ENCODE measurements at places on chromosomes 3 and 15. TPM values are rescaled to one million over a fixed set of nuclear protein-coding genes. Genes with fewer than 3 reads are reported as not detected.

- DNase-seq, result no peak
Measured at GRCh38 chr15:62787401-62787800, 255.1 kb upstream of the TPM1 start.

DNA sequence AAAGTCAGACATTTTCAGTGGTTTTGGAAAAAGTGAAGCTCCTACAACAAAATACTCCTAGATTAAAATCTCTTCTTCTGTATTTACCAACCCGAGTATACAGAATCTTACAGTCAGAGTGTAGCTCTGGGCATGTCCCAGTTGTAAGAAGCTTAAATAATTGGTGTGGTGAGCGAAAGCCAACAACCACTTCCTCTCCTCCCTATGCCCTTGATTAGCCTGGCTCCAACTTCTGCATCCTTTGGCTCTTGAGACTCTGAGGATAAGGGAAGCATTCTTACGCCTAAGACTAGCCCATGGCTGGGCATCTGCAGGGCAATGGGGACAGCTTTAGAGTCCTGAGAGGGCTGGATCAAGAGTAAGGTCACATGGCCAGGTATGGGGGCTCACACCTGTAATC lies 25.5 kb downstream of the RFT1 start:
- DNase-seq, result no peak

- DNase-seq, result peak; percentile 60
Measured at GRCh38 chr15:42133886-42134502, 22.4 kb downstream of the PLA2G4F start.

DNA sequence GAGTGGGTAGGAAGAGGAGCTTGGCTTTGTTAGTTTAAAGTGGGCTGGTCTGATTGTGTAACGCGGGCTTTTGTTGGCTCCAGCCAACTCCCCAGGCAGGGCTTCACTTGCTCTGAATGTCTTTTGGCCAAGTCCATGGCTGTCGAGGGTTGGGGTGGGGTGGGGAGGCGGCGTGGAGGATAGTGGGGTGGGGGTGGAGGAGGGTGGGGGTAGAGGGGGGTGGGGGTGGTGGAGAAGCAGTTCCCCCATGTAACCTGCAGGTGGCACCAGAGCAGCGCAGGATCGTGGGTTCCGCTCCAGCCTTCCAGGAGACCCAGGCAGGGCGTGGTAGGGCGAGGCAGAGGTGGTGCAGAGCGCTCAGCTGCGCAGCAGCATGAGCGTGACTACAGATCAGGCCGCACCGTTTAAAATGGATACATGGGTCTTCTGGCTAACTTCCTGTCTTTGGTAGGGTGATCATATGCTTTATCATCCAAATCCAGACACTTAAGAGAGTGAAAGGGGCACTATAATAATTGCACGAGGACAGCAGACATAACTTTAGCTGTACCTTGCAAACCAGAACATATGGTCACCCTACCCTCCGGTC lies 28.3 kb downstream of the GOLGA6A start:
- peak; percentile 66 for DNase-seq

- DNase-seq, result no peak
Measured at GRCh38 chr3:182738583-182739411, 54.5 kb upstream of the ATP11B start.

GRCh38 chr3:48232734-48233133 lies 8.2 kb upstream of the ZNF589 start:
- DNase-seq, result peak; percentile 73

- peak; percentile 91 for DNase-seq
Measured at GRCh38 chr3:72938471-72939265, 50.8 kb downstream of the GXYLT2 start.

- no peak for DNase-seq
Measured at GRCh38 chr15:92332125-92332899, 61.4 kb upstream of the ST8SIA2 start.

DNA sequence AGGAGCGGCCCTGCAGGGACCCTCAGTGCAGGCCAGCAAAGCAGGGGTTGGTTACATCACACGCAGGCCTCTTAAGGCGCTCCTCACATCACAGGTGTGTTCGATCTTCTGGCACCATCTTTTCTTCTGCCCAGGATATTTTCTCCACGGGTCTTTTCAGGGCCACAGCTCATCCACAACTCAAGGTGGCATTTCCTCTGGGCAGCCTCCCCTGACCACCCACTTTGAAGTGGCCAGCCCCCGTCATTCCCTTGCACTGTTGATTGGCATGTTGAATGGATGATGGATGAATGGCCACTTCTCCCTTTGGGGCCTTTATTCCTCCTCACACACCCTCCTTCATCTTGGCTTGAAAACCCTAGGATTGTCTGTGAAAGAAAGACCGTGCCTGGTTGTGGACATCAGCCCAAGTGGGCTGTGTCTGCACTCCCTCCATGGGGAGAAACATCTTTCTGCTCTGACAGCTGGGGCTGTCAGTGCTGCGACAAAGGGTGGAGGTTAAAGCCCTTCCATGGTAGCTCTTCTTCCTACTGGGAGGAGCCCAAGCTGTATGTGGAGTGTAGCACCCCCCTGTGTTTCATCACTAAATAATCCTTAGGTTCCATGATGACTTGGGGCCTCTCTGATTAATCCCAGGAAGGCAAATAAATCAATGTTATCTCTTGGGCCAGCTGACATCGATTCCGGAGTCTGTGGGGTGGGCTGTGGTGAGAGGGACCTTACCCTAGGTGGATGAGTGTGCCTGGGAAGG lies 102.5 kb downstream of the EPHB1 start:
- no peak for DNase-seq

- DNase-seq, result no peak
Measured at GRCh38 chr3:143840636-143841035, 7.6 kb downstream of the SLC9A9 start.

DNA sequence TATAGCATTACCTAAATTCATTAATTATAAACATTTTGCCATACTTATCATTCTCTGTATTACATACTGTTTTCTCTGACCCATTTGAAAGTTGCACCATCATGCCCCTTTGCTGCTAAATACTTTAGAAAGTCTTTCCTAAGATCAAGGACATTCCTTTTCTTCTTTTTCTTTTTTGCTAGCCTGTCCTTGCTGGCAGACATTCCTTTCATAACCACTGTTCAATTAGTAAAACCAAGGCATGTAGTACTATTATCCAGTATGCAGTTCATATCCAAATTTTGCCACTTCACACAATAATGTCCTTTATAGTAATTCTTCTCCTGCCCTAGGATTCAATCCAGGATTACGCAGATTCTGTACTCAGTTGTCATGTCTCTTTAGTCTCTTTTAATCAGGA lies 321.0 kb upstream of the C2CD4B start:
- no peak for DNase-seq

- peak; percentile 16 for DNase-seq
Measured at GRCh38 chr15:101042320-101042719, 123.2 kb downstream of the LRRK1 start.

DNA sequence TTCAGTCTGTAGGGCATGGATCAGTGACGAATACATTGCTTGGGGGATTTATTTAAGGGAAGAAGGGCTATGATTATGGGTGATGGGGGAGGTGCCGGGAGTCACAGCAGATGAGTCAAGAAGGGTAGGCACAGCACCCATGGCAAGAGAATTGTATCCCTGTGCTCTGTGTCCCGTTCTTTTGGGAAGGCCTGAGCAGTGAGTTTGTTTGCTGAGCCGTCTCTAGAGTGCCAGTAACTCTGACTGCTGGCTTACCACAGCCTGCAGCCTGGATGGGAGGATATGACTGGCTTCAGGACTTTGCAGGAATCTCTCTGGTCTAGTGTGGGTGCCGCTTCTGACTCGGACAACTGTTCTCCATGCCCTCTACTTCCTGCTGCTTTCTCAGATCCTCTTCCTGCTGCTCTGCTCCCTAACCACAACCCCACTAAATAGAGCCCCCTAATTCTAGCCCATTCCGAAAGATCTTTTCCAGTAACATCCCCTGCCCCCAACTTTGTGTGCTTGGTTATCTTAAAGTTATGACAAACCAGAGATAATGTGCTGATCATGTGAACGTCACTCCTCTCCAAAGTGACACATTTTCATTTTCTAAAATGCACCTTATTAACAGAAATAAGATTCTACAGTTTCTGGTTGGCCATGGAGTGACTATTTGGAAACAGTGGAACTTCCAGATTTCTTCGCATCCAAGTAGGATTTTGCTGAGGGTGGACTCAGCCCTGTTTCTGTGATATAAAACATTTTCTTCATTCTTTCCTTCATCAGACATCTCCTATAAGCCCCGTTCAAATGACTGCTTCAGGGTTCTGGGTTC lies 239.0 kb downstream of the SLCO3A1 start:
- DNase-seq, result no peak

GRCh38 chr3:23738944-23739343 lies 66.8 kb upstream of the UBE2E1 start:
- DNase-seq, result no peak

MAPKAPK3 gene
- total RNA-seq, result 96.4 TPM

IMP3 gene
- total RNA-seq, result 85.8 TPM

C2CD4B gene
- 1.3 TPM for total RNA-seq

CPN2 gene
- total RNA-seq, result 14.3 TPM

CNTN4 gene
- 0.65 TPM for total RNA-seq
